Type B pancreatic cell (in vitro differentiated cells): ENCODE measurements at places on chromosomes 4 and X.

- peak; percentile 80 for DNase-seq
Observed at GRCh38 chr4:72567821-72568675, 973 bp downstream of the ADAMTS3 start.

GRCh38 chr4:138428611-138429010 is 186.5 kb upstream of the SLC7A11 start:
- DNase-seq, result no peak

- DNase-seq, result no peak
Observed at GRCh38 chr4:176539091-176539784, 219.5 kb downstream of the SPCS3 start.

GRCh38 chrX:137313627-137314026 is 252.3 kb upstream of the ZIC3 start:
- no peak for DNase-seq

DNA sequence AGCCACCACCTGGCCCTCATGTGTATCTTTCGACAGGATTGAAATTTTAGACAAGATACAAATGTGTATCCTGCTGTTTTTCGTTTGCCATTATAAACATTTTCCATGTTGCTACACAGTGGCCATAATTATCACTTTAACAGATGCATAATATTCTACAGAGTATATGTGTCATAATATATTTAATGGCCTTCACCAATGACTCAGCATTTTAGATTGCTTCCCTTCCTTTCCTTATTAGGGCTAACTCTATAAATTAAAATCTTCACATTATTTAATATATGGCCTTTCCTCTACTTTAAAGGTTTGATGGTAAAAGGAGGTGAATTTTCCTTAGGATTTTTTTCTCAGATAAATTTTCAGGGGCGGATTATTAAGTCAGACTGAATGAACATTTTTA is 97.4 kb downstream of the HS6ST2 start:
- DNase-seq, result no peak

GRCh38 chr4:23768541-23768940 is 121.3 kb downstream of the PPARGC1A start:
- no peak for DNase-seq

DNA sequence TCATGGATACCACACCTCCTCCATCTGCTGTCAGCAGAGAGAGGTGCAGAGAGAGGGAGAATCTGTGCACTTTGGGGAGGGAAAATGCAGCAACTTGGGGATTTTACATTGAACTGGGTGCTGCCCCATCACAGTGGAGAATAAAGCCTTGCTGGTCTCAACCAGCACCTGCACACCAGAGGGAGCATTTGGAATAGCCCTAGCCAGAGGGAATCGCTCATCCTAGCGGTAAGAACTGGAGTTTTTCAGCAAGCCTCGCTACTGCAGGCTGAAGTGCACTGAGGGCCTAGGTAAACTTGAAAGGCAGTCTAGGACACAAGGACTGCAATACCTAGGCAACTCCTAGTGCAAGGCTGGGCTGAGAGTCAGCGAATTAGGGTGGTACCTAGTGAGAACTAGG is 148.7 kb downstream of the KDR start:
- DNase-seq, result no peak

GRCh38 chr4:166008510-166008909 is 135.5 kb downstream of the TLL1 start:
- no peak for DNase-seq

- no peak for DNase-seq
Observed at GRCh38 chrX:10524578-10524977, 95.8 kb downstream of the MID1 start.

DNA sequence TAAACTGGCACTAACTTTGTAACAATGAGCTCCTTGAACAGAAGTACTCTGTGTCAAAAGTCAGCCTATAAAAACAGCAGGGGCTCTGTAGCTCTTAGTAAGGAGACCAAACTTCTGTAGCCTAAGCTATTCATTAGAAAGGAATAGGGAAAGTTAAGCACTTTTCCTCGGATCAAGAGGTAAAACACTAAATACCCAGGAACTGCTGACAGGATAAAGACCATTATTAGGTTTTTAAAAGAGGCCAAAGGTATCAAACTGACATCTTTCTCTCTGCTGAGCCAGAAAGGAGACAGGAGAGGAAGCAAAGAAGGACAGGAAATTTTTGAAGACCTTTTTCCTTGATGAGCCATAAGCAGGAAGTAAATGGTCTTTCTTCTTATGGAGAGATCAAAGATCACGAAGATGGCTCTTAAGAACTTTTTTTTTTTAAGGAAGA is 31.9 kb downstream of the ANAPC10 start:
- DNase-seq, result no peak

DNA sequence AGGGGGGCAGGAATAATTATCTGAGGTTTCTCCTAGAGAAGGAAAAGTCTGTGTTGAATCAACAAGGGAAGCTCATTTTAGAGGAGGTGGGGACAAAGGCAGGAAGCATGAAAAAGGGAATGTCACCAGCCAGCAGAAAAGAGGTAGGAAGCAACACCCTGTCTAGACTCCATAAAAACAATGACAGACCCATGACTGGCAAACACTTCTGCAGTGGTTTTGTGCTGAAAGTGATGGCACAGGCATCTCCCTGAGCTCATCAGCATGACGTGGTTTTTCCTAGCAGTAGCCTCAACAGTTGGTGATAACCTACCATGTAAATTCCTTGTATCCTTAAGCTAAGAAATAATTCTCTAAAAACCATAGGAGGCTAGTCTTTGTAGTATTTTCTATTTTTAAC is 110.7 kb upstream of the GALNT7 start:
- DNase-seq, result no peak

DNA sequence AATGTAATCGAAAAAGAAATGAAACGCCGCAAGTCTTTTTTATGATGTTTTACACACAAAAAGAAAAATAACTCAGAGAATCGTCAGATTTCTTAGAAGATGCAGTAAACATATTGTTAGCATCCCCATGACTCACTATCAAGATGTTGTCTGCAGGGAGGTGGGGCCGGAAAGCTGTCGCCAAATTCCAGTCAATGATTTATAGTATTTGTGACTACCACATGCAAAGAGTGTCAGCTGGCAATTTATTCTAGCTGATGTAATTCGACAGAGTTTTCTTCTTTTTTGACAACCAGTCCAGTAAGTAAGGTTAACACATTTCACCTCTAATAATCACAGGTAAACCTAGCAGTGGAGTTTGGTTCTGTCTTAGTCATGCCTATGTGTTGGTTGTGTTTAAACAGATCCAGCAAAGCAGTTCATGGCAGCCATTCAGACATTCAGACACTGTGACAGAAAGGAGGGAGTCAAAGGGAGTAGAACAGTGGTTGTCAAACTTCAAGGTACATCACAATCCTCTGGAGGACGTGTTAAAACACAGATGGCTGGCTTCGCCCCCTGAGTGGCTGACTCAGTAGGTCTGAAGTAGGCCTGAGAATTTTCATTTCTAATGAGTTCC is 19.8 kb upstream of the PPP1R2C start:
- DNase-seq, result no peak
